ENCODE measurements at places on chromosomes 3 and 15. TPM values are rescaled to one million over a fixed set of nuclear protein-coding genes. Genes with fewer than 3 reads are reported as not detected.

- no peak for DNase-seq
Measured at GRCh38 chr15:57284535-57284934, 91.8 kb upstream of the CGNL1 start.

DNA sequence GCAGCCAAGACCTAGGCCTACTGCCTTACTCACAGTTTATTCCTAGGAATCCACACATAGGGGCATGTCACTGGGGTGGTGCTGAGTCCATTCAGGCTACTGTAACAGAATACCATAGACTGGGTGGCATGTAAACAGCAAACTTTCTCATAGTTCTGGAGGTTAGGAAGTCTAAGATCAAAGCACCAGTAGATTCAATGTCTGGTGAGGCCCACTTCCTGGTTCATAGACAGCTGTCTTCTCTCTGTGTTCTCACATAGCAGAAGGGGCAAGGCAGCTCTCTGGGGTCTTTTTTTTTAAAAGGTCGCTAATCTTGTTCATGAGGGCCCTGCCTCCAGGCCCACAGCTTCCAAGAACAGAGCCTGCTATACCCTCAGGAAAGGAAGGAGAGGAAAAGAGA is 113.9 kb upstream of the MANF start:
- no peak for DNase-seq

The KLF15 gene
- polyA plus RNA-seq: 1.7 TPM

The BOC gene
- polyA plus RNA-seq: 44.4 TPM

The SERPINI2 gene
- 0.20 TPM for polyA plus RNA-seq

The ACVR2B gene
- 13.6 TPM for polyA plus RNA-seq

The TTC21A gene
- polyA plus RNA-seq: 4.3 TPM

The CDHR4 gene
- polyA plus RNA-seq: 0.25 TPM

DNA sequence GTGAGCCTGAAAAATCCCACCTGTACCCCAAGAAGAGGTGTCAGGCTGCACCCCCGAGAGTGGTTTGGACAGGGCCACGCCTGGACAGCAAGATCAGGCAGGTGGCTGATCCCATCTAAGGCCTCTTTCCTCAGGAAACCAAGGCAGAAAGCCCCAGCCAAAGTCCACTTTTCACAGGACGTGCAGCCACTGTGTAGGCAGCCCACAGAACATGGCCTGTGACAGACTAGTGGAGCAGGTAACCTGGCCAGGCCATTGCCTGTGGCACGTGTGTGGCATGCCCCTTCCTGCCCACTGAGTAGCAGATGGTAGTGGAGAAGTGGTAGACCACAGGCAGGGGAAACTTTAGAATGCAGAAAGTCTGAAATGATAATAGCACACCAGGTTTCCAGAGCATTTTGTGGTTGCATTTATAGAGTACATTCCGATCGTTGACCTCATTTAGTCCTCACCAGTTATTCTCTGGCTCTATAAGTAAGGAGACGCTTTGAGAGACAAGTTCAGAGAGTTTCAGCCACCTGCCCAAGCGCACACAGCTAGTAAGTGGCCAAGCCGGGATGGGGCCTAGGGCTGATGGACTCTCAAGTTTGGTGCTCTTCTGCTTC is 68.7 kb downstream of the AAGAB start:
- no peak for DNase-seq

- no peak for DNase-seq
Measured at GRCh38 chr3:7207125-7207524, 346.2 kb downstream of the GRM7 start.

- DNase-seq: peak; percentile 85
Measured at GRCh38 chr15:25790000-25790660, 73.0 kb downstream of the ATP10A start.

DNA sequence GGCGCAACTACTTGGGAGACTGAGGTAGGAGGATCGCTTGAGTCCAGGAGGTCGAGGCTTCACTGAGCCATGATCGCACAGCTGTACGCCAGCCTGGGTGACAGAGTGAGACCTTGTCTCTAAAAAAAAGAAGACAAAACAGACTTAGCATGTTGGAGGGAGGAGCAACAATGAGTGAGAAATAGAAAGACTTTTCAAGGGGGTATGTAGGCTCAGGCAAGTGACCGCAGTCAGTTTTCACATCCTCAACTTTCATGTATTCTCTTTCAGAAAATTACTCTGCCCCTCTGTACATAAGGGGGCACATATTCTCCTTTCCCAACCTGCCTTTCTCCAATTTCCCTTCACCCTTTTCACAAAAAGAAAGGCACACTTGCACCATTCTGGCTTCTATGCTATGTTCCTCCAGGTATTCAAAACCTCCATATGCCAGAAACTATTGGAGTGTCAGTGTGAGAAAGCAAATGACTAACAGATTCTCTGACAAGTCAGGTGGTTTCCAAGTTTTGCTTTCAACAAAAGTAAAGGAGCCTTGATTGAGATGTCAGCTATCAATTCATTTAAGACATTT is 7.6 kb downstream of the NSUN3 start:
- DNase-seq: no peak

- DNase-seq: no peak
Measured at GRCh38 chr3:172595664-172596393, 72.6 kb upstream of the TNFSF10 start.

DNA sequence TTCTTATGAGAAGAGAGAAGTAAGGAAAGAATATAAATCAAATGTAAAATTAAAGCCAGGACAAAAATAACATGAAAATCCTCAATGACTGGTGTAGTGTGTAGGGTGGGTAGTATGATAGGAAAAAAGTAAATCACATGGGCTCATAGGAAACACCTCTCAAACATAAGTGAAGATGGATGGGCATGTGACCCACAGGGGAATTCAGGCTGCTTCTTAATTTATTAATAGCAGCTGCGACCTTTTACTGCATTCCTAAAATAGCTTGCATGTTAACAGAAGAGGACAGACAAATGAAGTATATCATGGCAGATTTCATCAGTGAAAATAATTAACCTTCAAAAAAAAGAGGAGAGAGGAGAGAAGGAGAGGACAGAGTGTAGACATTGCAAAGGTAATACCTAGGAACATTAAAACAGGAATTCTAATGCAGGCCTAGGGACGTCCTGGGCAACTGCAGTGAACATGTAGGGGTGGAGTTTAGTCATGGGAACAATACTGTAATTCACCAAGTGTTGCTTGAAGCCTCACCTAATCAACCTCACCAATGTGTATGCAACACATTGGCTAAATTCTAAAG is 132.9 kb downstream of the KCNMB2 start:
- DNase-seq: no peak

- no peak for DNase-seq
Measured at GRCh38 chr3:160003520-160004128, 15.0 kb downstream of the IL12A start.

DNA sequence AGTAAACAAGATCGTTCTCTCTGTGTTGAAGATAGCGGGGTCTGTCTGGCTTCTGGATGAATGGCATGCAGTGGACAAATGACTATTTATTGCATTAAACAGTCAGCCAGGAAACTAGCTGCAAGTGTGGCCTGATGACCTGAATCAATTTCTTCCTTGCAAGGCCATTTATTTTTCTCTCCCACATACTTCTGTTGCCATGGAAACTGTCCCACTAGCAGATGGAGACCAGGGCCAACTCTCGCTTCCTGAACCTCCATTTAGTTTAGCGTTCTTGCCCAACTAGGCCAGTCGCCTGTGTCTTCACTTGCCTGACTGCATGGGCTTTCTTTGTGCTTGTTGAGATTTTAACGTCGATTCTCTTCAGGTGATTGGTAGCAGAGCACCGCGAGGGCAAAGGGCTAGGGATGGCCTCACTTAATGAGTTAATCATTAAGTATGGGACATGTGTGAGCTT is 27.6 kb downstream of the LMCD1 start:
- no peak for DNase-seq

DNA sequence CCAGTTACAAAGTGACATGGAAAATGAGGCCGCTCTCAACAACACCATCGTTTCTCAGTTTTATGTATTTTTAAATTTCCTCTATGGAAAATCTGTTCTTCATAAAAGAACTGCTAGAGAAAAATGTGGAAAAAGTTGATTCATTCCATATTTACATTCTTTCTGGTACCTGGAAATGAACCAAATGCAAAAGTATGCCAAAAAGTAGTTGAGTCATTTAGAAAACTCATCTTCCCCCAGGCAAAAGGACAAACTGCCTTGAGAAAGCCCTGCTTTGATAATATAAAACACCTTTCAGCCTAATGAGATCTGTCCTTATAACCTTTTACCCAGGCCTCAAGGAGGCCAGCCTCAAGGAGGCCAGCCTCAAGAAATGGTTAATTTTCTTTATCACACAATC is 283.0 kb upstream of the VEPH1 start:
- DNase-seq: peak; percentile 91

- no peak for DNase-seq
Measured at GRCh38 chr3:110686701-110687100, 384.9 kb upstream of the NECTIN3 start.

- DNase-seq: no peak
Measured at GRCh38 chr3:126053513-126053912, 30.4 kb downstream of the SLC41A3 start.

The CYP1A2 gene
- 0.10 TPM for polyA plus RNA-seq

- DNase-seq: no peak
Measured at GRCh38 chr3:116216761-116217160, 228.5 kb downstream of the LSAMP start.

DNA sequence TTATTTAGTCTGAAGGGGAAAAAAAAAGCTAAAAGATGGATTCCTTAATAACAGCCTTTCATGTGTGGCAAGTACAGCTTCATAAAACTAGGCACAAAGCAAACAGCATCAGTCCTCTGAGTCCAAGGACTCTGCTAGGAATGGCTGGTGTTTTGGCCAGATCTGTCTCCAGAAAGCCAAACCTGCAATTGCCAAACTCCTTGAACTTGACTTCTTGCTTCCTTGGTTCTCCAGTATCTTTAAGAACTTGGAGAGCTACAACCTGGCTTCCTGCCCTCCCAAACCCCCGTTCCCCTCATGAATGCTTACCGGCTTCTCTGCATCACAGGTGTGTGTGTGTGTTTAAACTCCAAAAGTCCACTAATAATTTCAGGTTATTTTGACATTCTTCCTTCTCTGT is 1.6 kb upstream of the PLOD2 start:
- no peak for DNase-seq

DNA sequence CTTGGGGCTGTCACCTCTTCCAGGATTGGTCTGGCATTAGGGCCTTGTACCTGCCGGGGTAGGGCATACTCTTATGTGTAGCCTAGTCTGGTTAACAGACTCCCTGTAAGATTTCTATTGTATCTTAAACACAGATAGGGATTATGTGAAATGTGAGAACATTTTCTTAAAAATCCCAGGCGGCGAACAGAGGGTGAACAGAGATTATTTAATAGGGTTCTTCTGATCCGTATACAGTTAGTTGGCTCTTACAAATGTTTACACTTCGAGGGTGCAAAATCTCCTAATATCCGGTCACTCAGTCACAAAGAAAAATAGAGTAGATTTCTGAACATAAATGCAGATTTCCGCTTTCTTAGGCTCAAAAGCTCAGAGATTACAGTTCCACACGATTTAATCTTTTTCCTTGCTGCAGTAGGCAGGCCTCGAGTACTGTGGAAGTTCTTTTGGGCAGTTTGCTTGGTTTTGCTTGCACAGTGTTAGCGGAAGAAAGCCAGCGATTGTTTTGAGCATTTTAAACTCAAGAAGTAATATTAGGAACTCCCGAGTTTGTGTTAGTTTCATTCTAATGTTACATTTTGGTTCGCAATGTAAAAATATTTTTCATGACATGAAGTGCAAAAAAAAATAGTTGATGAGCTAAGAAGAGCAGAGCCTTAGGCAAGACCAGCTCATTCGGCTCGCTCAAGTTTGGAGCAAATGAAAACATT is 993 bp downstream of the PLCL2 start:
- no peak for DNase-seq

GRCh38 chr15:43211224-43211735 is 9.5 kb downstream of the EPB42 start:
- no peak for DNase-seq

GRCh38 chr3:4709341-4709740 is 216.2 kb downstream of the ITPR1 start:
- DNase-seq: no peak

DNA sequence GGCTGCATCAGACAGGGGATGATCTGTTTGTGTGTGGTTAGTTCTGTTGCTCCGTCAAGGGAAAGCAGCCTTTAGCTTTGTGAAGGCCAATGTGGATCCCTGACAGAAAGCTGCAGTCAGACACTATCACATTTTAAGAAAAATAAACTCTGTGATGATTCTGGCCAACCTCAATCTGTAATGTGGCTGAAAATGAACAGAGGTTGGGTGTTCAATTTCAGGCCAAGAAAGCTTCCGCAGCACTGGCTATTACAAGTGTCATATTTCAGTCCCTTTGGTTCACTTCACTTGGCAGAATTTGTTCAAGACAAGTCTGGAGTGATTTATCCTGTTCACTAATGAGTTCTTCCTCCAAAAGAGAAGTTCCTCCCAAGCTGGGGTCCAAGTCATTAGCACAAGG is 571.8 kb upstream of the IL12A start:
- DNase-seq: peak; percentile 9

The ACTRT3 gene
- 2.6 TPM for polyA plus RNA-seq

The SLC2A2 gene
- not detected for polyA plus RNA-seq

The MYO5C gene
- polyA plus RNA-seq: 8.5 TPM

Measured in forelimb muscle (tissue), 1 donor.